Neural progenitor cell (in vitro differentiated cells): ENCODE measurements at places on chromosomes 3 and 15.

DNA sequence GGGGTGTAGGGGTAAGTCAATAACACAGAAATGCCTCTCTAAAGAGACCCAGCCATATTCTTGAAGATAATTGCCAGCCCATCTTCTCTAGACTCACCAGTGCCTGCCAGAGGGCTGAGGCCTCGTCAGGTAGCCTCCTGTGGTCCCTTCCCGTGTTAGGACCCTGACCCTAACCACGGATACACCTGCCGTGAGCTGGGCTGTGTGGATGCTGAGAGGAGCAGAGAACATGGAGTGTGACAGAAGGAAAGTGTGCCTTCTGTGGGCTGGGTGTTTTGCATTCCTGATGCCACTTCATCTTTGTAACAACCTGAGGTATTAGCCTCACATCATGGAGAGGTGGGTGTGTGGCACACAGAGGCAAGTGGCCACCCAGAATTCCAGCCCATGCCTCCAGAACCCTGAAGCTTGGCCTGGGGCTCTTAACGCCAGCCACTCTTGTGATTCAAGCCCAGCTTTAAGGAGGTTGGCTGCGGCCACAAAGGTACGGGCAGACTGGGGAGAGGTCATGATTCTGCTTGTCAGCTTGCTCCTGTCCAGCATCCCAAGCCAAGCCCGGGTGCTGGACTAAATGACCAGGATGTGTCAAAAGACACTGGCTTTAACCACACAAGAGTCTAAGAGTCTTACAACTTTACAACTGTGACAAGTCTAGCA lies 21.1 kb upstream of the ABTB1 start:
- DNase-seq: no peak

DNA sequence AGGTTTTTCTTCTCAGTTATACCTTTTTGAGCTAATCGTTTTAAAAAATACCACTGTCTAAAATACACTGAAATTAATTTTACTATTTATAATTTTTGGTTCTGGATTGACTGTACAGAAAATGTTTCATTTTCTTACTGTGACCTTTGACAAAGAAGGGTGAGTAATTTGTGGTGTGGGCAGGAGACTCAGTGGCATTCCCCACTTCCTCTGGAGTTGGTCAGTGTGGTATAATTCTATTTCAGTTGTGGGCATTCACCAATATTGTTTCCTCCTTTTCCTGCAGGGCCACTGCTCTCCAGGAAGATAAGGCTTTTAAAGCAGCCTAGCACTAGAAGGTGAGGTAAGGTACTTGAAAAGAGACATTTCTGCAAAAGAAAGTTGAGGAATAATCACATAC lies 6.5 kb downstream of the DAG1 start:
- DNase-seq: no peak

DNA sequence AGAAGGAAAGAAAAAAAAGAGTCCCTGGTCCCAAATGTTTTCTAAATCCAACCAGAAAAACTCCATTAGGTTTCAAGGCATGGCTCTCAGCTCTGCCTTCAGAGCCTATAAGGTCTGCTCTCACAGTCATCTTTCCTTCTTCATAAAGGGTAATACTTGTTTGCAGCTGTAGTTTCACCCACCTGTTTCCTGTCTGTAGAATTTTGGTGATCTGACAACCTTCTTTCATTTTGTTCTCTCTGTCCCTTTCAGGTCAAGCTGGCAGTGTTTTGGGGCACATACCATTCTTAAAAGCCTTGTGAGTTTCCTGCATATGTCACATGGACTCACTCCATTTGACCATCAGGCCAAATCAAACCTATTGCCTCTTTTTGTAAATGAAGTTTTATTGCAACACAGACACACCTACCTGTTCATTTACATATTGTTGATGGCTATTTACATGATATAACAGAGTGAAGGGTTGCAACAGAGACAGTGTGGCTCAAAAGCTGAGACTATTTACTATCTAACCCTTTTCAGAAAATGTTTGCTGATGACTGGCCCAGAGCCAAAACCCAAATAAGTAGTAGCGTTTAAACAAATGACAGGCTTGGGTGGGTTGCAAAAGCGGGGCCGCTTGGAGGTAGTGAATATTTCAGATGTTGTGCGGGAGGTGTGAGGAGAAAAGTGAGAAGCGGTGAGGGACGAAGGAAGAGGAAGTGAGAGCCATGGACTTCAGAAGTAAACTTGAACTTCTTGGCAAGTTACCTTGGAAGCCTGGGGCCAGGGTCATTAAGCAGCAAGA lies 292.7 kb upstream of the PROK2 start:
- DNase-seq: no peak

DNA sequence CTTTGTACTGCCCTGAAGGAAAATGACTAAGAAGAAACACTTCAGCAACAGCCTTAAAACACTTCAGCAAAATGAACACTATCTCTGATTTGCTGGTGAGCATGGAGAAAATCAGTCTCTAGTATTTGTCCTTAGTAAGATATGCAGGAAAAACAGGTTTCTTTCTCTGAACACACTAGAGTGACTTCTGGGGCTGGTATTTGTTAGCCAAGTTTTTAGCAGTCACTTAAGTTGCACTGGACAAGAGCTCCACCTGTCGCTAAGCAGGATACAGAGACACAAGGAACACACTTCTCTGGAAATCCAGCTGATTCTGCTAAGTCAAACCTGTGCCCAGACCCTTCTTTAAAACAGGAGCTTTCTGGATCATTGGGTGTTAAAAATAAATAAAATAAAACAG lies 65.3 kb downstream of the CHAC1 start:
- peak; percentile 16 for DNase-seq

DNA sequence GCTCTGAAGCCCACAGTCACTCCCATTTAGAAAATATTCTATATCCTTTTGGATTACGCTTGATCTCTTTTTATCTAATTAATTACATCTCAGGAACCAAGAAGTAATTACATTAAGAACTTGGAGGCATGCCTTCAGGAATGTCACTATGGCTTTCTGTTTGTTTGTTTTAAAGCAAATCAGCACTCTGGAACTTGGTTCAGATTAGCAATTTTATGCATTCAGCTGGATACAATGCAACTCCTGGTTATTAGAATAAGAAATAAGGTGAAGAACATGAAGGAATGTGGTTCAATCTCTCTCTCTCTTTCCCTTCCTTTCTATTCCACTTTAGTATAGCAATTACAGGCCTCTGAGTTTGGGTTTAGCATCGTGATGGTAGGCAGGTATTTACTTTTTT lies 235.8 kb downstream of the FHIT start:
- no peak for DNase-seq

- peak; percentile 88 for DNase-seq
Observed at GRCh38 chr3:197029511-197030167, at the start of gene MELTF. MELTF (minus strand) TSS chr3:197029817; CDS start chr3:197029702, 115 bp downstream.

GRCh38 chr3:116897382-116897781 lies 187.8 kb downstream of the TUSC7 start:
- DNase-seq: no peak

DNA sequence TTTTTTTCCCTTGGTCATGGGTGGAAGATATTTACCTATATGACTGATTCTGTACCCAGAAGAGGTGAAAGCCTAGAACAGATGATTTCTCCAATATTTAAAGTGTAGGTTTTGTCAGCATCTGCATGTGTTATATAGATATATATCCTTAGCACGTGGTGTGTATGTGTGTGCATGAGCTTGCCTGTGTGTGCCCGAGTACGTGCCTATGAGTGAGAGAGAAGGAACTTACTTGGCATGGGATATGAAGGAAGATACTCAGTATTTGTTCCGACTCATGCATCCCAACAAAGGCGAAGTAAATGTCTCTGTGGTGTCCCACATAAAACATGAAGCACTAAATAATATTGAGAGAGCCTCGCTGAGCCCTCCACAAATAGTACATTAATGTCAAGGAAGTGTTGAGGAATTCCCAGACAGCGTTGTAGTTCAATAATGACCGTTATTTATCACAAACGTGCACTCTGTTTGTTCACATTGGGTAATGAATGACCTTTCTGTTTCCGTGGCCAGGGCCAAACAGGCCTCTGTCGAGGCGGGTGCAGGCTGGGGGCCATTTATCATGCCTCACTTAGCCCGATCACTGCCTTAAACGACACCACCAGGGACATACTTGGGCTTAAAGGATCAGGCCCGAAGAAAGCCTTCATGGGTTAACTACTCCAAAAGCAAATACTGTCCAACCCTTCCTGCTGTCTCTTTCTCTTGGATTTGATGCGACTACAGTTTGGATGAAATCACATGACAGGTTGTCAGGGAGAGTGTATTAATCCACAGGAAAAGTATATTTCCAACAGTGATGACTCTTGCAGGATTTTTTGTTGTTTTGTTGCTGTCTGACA lies 267.7 kb downstream of the PTPRG start:
- DNase-seq: peak; percentile 55

DNA sequence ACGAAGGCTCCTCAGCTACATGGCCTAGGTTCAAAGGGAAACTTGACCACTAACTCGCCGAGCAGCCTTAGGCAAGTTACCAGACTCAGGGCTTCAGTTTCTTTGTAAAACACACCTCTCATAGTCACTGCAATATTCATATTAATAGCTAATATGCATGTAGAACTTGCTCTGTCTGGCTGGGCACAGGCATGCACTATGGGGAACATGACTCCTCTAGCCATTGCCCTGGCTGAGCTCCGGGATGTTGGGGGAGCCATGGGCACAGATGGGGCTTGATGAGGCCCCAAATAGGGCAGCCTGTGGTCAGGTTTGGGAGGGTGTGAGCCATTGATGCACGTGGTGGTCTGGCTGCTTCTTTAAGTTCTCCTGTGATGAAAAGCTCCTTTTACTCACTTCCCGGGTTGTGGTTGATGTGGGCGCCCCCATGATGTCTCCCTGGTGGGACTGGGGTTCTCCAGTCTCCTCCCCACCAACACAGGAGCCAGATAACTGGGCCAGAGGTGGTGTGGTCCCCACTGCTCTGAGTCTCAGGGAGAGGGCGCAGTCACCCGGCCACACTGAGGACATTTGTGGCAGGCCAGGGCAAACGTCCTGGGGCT lies 29.4 kb upstream of the DUSP7 start:
- no peak for DNase-seq

GRCh38 chr3:12932347-12932746 lies 91.0 kb upstream of the RPL32 start:
- DNase-seq: no peak

GRCh38 chr3:16668776-16669545 lies 63.7 kb upstream of the DAZL start:
- DNase-seq: no peak

DNA sequence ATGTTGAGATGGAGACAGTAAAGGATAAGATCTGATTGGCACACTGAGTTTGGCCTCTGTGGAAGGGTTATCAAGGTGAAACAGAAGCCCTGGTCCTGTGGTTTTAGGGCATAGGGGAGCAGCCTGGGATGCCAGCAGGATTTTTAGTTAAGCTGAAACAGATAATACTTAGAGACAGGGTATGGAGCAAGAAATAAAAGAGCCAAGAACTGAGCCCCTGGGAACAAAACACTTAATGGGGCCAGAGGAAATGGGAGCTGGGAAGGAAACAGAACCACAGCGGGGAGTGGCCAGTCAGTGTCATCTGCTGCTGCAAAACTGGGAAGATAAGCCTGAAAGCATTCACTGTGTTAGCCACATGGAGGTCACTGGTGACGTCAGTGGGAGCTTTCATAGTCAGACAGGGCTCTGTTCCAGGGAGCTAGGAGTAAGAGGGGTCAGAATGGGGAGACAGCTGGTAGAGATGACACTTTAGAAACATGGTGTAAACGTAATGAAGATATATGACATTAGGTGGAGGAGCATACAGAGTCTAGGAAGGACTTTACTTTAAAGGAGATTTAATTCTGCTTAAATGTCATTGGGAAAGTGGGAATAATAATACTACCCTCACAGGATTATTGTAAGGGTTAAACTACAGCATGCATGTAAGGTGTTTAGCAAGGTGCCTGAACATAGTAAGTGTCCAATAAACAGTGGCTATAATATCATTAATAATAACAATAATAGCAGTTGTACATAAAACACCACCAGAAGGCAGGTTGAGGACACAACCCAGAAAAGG lies 172.7 kb upstream of the CTNNB1 start:
- peak; percentile 42 for DNase-seq

DNA sequence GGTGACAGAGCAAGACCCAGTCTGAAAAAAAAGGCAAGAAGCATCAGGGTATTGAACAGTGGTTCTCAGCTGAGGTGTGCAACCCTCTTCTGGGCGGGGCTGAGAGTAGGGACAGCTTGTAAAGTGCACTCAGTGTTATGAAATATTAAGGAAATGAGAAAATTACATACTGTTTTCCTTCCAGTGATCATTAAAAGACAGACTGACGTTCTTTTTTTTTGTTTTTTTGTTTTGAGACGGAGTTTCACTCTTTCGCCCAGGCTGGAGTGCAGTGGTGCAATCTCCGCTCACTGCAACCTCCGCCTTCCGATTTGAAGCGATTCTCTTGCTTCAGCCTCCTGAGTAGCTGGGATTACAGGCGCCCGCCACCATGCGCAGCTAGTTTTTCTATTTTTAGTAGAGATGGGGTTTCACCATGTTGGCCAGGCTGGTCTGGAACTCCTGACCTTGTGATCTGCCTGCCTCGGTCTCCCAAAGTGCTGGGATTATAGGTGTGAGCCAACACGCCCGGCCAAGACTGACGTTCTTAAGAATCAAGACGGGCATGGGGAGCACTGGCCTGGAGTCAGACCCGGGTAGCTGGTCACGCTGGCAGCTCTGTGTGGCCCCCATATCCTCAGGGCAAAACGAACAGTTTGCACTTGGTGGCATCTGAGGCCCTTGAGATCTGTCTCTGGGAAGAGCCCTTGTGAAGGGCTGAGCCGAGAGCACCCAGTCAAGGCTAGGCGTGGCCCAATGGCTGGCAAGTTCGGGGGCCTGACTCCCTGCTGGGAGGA lies 11.4 kb downstream of the MAN2A2 start:
- DNase-seq: no peak

DNA sequence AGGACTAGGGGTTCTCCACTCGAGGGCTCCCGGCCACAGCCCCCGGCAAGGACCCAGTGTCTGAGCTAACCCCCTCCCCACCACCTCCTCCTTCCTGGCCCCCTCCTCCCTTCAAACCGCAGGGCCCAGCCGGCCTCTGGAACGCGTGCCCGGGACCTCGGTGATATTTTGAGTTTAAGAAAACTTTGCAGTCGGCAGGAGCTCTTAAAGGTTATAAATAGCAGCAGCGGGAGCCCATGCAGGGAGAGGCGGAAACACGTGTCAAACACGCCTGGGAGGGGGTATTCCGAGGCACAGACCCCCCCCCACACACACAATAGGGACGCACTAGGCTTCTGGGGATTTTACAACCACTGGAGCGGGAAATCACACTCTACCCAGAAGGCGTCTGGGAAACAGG lies 3.1 kb upstream of the PTH1R start:
- no peak for DNase-seq

GRCh38 chr3:182713743-182714517 lies 79.4 kb upstream of the ATP11B start:
- DNase-seq: peak; percentile 73

DNA sequence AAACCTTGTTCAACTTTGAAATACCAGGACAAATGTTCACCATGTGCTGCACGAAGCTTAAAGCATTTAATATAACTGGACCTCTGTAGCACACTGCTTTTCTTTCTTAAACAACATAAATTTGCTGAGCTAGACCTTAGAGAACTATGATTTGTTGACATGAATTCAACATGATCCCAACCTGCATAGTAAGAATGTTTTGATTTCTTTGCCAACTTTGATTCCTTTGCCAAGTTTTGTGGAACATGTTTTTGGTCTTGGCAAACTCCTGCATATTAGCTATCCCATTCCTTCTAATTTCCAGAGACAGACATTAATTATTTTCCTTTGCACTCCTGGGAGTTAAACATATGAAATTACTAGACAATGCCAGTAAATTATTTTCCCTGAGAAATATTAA lies 197.2 kb upstream of the RBMS3 start:
- DNase-seq: no peak

- no peak for DNase-seq
Observed at GRCh38 chr3:124202754-124203153, 210.8 kb upstream of the ROPN1 start.

GRCh38 chr3:149377408-149378364 lies at the start of gene TM4SF1:
TM4SF1 (minus strand) TSS chr3:149377649; CDS start chr3:149377547, 102 bp downstream.
- DNase-seq: no peak
